ENCODE measurements at places on chromosomes 4 and X.

- DNase-seq = no peak
Measured at GRCh38 chrX:13827298-13828090, 10.6 kb upstream of the GPM6B start.

- no peak for DNase-seq
Measured at GRCh38 chr4:24040811-24041210, 151.0 kb upstream of the PPARGC1A start.

GRCh38 chrX:148284056-148284455 is 216.4 kb upstream of the AFF2 start:
- DNase-seq = no peak

DNA sequence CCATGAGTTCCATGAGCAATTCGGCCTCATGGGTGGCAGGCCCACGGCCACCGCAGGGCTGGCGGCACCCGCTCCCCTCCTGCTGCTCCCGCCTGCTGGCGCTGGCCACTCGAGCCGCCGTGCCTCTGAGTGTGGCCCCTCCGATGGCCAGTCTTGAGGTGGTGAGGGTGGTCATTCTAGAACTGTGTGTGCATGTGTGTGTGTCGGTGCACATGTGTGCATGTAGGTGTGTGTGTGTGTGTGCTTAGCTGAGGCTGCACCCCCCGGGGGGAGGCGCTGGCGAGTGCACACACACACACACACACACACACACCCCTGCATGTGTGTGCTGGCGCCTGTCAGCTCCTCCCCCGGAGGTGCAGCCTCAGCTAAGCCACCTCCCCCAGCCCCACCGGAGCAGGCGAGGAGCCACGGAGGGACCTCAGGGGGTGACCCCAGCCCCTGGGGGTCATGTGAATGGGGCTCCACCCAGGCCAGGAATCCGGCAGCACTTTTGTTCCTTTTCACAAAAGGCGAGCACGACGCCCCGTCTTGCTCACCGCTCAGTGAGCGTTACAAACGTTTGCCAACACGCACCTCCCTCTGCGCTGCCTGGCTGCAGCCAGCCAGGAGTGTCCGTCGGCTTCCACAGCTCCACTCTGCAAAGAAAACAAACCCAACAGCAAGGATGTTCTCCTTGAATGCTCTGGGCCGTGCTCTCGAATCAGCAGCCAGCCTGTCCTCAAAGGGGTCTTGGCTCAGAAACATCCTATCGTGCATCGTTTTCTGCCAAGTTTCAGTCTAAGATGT is 29.9 kb downstream of the FGFRL1 start:
- DNase-seq = peak; percentile 34

DNA sequence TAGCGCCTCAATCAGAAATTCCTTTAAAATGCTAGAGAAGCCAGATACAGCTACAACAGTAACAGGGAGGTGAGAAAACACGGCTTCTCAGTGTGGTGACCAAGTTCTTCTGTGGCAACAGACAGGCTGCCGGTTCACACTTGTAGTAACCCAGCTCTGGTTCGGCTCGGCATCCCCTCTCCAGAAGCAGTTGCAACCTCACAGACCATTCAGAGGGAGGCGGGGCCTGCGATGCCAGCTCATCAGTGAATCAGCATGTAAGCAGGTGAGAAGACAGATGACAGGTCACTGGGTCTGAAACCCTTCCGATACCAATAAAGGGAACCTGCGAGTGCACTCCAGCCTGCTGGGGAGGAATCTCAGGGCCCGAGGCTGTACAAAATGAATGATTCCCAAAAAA is 251.0 kb downstream of the KCNIP4 start:
- peak; percentile 34 for DNase-seq

GRCh38 chrX:146433771-146434170 is 375.8 kb upstream of the CXorf51B start:
- no peak for DNase-seq

DNA sequence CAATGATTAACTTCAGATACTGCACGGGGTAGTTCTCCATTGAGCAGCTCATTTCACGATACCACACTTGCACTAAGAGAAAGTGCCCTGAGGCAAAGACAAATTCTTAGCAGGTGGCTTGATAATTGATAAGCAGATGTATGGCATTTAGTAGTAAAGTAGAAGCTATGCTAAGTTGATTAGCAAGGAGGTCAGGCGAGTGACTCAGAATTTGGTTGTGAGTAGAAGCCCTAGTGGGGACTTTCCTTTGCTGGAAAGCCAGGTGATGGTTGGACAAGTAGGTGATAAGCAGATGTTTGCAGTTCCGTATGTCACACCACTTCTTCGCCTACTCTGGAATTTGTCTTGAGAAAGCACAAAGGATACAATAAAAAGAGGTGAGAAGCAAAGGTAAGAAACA is 58.7 kb downstream of the TLL1 start:
- DNase-seq = no peak

DNA sequence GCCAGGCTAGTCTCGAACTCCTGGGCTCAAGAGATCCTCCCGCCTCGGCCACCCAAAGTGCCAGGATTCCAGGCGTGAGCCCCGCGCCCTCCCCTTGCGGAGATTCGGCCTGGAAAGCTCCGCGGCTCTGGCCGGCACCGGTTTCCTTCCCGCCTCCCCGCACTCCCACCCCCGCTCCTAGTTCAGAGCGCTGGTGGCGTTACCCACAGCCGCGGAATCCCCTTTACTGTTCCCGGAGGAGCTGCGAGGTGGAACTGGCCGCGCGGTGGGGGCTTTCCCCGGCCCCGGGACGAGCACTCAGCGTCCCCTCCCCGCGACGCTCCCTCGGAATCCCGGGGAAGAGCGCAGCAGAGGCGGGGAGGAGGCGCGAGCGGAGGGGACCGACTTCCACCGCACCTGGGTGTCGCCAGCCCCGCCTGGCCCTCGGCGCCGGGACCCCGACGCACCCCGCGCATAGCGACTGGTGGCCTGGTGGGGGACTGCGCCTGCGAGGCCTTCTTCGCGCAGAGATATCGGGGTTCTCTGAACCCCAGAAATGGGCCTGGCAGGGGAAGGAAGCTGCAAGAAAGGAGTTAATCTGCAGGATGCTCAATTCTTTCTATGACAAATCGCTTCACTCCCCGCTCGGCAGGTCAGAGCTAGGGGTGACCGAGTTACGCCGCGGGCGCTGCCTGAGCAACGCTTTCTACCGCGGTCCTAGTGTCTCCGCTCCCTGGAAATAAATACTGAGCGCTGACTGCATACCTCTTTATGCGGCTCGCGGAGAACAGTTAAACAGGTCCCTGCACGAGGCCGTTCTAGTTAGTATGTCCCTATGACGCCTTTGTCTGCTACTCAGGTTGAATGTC is 14.6 kb upstream of the SLC25A4 start:
- peak; percentile 52 for DNase-seq

DNA sequence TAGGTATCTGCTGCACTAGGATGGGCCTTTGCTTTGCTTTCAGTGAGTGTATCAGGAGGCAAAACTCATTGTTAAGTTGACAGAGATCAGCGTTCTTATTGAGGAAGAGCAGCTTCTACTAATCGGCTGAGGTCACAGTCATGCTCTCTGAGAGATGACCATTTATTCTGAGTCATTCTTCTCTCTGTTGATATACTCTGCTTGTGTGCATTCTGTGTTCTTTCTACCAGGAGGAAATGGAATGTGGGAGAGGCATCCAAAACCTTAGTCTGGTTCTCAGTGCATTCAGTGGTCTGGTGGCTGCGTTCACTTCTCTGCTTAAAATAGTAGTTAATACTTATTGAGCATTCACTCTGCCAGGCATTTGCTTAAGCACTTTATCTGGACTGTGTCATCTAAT is 66.2 kb downstream of the RRAGB start:
- peak; percentile 16 for DNase-seq

GRCh38 chrX:153669174-153669890 is 4.3 kb downstream of the PNCK start:
- DNase-seq = no peak

- peak; percentile 54 for DNase-seq
Measured at GRCh38 chr4:26319949-26320537, 771 bp upstream of the RBPJ start.

DNA sequence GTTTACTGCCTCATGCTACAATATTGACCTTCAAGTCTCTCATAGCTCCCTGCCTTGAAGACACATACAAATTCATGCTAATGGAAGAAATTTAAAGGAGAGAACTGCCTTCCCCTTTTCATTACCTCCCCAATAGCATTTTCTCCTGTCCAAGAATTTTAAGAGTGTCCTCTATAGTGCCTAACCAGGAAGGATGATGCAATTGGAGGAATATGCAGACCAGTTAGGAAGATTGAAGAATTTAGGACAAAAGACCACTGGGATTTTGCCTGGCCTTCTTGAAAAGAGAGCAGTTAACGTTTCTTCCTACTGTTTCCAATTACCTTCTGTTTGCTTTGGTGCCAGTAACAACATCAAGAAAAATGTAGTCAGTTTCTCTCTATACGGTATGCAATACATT is 443.9 kb downstream of the INPP4B start:
- peak; percentile 18 for DNase-seq

- no peak for DNase-seq
Measured at GRCh38 chr4:186537843-186538521, 17.4 kb downstream of the MTNR1A start.

- DNase-seq = no peak
Measured at GRCh38 chr4:41379230-41379629, 122.5 kb downstream of the UCHL1 start.

- DNase-seq = no peak
Measured at GRCh38 chrX:49809891-49810632, 19.0 kb upstream of the PAGE4 start.

DNA sequence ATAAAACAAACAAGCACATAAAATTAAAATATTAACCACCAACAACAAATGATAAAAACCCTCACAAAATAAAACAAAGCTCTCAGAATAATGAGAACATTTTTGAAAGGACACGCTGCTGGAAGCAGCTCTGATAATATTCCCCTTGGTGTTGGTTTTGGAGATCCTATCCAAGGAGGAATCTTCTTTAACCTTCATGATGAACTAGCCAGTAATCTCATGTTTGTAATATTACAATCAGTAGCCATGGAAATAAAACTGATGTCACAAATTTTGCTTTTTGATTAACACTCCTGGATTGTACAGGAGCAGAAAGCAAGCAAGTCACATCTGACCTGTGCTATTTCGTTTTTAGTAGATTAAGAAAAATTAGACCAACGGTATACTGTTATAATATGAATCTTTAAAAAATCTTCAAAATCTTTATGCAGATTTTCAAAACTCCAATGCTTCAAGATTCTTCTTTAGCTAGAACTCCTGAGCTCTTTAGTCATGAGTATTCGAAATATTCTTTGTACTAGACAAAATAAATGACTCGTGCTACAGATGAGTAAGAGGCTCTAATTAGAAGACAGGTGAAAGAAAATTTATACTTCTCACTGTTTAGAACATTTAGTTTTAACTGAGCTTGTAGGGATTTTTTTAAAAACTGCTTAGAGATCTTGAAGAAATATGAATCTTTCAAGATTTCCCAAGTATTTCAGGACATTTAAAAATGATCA is 154.1 kb downstream of the RASL11B start:
- DNase-seq = peak; percentile 12

GRCh38 chr4:7420661-7421040 is 14.1 kb downstream of the PSAPL1 start:
- DNase-seq = no peak

- DNase-seq = no peak
Measured at GRCh38 chr4:149574971-149575370, 240.7 kb downstream of the IQCM start.

DNA sequence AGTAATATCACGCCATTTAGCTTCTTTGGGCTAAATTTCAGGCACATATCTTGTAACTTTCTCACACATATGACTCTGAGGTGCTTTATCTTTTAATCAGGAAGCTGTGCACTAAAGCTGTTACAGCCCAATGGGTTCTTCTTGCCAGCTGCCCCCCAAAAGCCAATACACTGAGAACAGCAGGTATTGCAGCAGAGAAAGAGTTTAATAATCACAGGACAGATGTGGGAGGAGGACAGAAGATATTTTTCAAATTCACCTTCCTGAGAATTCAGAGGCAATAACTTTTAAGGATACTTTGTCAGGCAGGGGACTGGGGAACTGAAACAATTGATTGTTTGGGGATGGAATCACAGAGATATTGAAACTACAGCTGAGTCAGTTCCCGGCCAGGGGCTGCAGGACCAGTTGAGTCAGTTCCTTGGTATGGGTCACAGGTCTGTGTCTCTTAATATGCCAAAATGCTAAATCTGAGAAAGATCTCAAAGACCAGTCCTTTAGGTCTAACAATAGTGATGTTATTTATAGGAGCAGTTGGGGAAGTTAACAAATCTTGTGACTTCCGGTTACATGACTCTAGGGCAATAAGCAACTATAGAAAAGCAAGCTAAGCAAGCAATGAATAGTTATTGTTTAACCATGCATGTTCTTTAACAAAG is 28.1 kb downstream of the DDIT4L start:
- DNase-seq = no peak

DNA sequence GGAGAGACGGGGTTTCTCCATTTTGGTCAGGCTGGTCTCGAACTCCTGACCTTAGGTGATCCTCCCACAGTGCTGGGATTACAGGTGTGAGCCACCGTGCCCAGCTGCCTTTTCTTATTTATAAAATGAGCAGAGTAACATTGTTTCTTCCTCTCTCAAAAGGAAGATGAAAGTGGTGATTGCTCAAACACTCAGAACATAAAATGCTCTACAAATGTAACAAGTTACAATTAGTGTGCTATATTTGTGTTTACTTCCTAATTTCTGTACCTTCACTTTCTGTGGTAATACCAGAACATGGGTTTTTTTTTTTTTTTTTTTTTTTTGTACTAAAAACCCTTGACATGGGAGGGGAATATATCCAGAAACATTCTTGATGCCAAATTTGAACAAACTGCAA is 197.9 kb downstream of the MGST2 start:
- no peak for DNase-seq

GRCh38 chrX:154488336-154489075 is 1.9 kb downstream of the SLC10A3 start:
- no peak for DNase-seq

DNA sequence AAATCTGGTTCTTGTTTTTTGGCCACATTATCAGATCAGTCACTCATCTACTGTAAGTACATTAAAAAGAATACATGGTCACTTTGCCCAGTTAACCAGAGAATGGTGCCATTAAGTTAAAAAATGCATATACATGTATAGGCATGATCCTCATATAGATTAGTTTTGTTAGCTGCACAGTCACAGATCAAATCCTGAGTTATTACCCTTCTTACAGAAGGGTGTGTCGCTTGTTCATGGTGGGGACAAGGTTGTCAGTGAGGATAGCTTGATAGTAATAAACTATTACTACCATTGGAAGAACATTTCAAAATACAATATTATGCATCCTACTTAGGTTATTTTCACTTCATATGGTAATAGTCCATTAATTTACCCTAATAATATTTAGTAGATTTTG is 48.5 kb downstream of the GALNT7 start:
- no peak for DNase-seq

GRCh38 chr4:3860913-3861636 is 94.9 kb downstream of the ADRA2C start:
- no peak for DNase-seq

GRCh38 chrX:12984603-12985319 is 9.9 kb downstream of the TMSB4X start:
- peak; percentile 30 for DNase-seq

DNA sequence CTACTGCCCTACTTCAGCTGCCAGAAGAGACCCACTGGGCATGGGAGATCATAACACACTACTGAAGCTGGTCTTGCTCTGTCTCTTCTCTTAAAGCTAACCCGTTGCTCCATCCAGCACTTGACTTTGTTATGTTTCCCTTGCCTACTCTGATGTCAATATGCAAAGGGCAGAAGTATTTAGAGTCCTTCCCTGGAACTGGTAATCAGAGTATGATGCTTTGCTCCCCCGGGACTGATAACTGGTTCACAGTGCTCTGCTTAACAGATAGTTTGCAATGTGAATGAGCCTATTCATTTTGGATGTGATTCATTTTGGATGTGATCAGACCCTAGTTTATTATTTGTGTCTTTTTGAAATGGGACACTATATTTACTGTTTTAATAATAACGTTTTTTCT is 12.3 kb upstream of the UCP1 start:
- no peak for DNase-seq

GRCh38 chrX:40855932-40856515 is 120.7 kb upstream of the MED14 start:
- DNase-seq = no peak
